CD4-positive, alpha-beta T cell treated with Interleukin-4 for 1 hour (primary cell): ENCODE measurements at places on chromosomes 16 and 17.

DNA sequence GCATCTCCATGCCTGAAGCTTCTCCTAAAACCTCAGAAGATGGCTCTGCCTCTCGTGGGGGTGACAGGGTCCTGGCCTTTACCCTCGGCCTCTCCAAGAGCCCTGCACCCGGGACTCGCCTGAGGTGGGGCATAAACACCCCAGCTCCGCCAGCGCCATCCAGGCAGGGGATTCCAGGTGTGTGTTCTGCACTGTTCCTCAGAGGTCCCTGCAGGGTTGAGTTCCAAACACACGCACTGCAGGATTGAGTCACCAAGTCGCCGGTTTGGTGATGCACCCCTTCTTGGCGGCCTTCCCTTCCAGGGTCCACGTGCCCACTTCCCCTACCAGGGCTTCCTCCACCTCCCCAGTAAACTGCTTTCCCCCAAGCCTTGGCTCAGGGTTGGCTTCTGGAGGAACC lies 40.0 kb upstream of the RBFOX3 start:
- DNase-seq = no peak

- no peak for DNase-seq
Measured at GRCh38 chr17:42061646-42062487, 11.5 kb upstream of the C17orf113 start.

GRCh38 chr16:19808061-19808641 lies 76.5 kb downstream of the GPRC5B start:
- no peak for DNase-seq

- no peak for DNase-seq
Measured at GRCh38 chr16:70579648-70580630, 56.3 kb downstream of the SF3B3 start.

- no peak for DNase-seq
Measured at GRCh38 chr16:79897453-79898146, 297.1 kb upstream of the MAF start.

DNA sequence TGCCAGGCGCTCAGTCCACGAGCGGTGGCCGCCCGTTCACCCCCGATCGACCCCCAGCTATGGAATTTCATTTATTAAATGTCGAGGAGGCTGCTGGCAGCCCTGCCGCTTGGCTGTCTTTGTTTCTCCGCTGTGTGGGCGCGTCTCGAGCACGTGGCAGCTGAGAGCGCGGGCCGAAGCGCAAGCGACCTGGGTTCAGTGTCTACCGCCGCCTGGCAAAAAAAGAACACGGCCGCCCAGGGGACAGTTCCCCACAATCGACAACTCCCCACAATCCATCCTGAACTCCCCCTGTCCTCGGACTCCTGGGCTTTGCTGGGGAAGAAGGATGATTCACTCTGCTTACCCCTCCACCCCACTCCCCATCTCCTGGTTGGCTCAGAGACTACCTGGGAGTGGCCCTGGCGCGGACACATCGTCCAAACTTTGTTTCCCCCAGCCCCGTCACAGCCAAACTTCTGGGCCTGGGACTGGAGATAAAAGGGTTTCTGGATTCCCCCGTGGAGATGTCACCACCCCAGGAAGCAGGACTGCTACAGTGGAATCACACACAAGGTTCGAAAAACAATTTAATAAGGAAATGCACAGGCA lies 1.7 kb upstream of the ANKRD13B start:
- DNase-seq = no peak

DNA sequence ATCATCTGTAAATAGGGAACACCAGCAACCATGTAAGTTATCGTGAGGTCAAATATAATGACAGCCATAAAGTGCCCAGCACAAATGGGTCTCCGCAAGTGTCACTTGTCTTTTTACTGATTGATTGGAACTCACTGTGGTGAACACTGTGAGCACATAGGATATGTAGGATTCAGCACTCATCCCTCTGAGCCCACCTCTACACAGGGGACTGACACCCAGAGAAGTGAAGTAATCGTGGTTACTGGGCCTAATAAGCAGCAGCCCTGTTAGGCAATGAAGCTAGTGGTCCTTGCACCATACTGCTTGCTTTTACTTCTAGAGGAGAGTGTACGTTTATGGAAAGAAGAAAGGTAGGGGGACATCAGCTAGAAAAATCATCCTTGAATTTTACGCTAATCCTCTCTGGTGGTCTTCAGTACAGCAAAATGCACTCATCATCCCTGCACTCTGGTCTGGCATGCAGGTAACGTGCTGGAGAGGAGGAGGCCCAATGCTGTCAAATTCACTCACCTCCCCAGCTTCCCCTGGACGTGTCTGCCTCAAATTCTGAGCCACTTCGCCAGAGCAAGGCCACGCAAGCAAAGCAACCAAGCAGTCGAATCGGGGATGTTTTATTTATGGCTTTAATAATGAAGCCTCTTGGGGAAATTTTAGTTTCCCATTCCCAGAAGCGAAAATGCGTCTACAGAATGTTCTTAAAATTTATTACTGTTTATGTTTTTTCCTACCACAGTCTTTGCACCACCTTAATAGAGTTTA lies 74.7 kb downstream of the YPEL2 start:
- no peak for DNase-seq

GRCh38 chr17:2090804-2091534 lies 36.1 kb downstream of the HIC1 start:
- no peak for DNase-seq

DNA sequence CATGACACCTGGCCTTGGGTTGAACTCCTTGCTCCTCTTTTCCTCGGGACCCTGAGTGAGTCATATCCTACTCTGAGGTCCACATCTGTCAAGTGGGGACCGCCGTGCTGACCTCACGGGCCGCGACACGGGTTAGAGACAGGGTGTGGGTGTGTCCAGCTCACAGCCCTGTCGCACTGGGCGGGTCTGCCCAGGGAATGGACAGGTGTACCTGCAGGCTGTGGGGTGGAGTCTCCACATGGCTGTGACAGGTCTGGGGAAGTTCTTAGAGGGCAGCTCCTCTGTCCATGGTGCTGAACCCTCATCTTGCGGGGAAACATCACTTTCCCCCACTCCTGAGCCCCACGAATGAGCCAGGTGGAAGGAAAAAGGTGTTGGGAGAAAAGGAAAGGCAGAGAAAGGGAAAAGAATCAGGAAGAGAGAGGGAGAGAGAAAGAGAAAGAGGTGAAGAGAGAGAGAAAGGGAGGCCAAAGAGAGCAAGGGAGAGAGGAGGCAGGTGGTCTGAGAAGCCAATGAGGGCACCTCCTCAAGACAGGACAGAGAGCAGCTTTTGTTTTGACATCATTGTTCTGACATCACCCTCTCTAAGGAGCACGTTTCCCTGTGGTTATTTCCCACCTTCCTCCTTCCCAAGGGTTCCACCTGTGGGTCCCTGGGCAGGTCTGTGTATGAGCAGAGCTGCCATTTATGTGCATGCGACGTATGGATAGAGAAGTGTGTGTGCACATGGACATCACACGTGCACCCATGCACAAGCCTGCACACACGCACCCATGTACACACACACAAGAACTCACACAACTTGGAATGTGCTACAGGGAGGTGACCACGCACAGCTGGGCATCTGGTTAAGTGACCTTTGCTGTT lies 32.6 kb upstream of the CBFA2T3 start:
- no peak for DNase-seq

- no peak for DNase-seq
Measured at GRCh38 chr17:80313160-80313829, 52.6 kb downstream of the RNF213 start.

DNA sequence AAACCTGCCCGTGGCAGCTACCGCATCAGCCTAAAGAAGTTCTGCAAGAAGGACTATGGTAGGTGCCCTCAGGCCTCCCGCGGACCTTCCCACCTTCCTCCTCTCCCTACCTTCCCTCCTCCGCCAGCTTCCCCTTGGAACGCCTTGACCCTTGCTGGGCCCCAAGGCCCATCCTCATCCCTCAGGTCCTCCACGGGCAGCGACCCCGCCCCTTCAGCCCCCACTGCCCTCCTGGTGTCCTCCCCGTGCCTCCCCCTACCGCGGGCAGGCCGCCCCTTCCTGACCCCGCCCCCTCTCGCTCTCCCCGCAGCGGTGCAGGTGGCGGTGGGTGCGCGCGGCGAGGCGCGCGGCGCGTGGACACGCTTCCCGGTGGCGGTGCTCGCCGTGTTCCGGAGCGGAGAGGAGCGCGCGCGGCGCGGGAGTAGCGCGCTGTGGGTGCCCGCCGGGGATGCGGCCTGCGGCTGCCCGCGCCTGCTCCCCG lies 1.4 kb upstream of the TBC1D24 start:
- DNase-seq = no peak

GRCh38 chr17:3029213-3029913 lies 34.0 kb downstream of the OR1D5 start:
- DNase-seq = no peak
